ENCODE measurements at places on chromosomes 6 and 20. TPM values are rescaled to one million over a fixed set of nuclear protein-coding genes. Genes with fewer than 3 reads are reported as not detected.
A peak's percentile ranks its signal among the peaks of the same experiment; 100 is the strongest.

GRCh38 chr6:25645916-25646315 is 6.1 kb upstream of the SCGN start:
- DNase-seq, result no peak

- DNase-seq, result no peak
These were observed 57.8 kb upstream of the EDN1 start for GRCh38 chr6:12232339-12232738.

PRSS16 gene
- 32.9 TPM for total RNA-seq

GRCh38 chr6:150878347-150879213 is 13.1 kb downstream of the MTHFD1L start:
- DNase-seq, result no peak

SLC22A16 gene
- total RNA-seq, result not detected

KCNS1 gene
- 0.27 TPM for total RNA-seq

- DNase-seq, result no peak
These were observed 3.5 kb upstream of the SYNJ2 start for GRCh38 chr6:157978021-157978783.

GRCh38 chr20:7459083-7459482 is 481.2 kb downstream of the HAO1 start:
- DNase-seq, result no peak

DNA sequence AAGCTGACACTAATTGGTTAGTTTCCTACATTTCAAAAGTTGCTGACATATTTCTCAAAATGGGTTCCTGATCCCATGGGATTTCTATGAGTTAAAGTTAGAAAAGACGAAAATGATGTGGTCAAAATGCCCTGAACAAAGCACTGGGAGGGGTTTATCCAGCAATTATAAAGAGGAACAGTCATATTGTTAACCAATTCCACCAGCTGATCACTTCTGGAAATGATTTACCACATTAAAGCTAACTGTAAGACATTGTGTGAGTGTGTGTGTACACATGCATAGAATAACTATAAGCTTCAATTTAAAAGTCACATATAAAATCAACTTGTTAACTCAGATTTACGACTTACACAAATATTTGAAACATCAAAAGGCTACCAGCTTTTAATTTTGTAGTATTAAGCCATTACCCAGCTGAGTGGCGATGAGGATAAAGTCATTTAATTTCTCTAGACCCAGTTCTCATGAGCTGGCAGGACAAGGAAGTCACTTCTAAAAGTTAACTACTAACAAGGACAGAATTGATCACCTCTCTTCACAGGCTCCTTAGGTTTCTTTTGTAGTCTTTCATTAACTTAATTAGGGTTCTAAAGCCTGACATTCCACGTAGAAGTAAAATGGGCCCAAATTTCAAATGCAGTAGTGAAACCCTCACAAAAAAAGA is 40.4 kb downstream of the MAN1A1 start:
- no peak for DNase-seq

DNA sequence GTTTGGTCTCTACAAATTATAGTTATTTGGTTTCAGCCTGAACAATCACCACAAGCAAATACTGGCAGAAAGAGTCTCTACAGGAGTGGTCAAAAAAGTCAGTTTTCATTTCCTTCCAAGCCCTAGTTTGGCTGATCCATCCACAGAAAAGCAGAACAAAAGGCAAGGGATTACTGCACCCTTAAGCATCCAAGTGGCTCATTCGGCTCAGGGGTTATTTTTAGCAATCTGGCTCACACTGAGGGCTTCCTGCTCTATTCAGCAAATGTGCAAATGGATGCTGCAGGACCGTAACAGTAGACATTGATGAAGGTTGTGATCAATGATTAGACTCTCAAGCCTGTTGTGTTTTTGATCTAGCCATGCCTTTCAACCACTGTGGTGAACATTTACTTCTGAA is 62.2 kb upstream of the FABP7 start:
- DNase-seq, result no peak

SASH1 gene
- 19.6 TPM for total RNA-seq

DNA sequence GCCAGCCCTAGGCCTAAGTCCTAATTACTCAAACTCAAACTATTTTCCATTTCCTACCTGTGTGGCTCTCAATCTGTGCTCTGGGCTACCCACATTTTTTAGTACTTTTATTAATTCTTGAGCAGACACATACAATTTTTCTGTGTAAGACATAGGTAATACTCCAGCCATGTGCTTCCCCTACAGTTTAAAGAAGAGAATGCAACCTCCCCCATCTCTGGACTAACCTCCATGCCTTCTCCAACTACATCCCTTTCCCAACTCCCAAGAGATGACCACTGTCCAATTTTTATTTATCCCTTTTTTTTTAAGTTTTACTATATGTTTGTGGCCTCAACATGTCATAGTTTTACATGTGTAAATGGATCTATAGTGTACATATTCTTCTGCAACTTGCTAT is 5.8 kb downstream of the HMGN4 start:
- DNase-seq, result no peak

DNA sequence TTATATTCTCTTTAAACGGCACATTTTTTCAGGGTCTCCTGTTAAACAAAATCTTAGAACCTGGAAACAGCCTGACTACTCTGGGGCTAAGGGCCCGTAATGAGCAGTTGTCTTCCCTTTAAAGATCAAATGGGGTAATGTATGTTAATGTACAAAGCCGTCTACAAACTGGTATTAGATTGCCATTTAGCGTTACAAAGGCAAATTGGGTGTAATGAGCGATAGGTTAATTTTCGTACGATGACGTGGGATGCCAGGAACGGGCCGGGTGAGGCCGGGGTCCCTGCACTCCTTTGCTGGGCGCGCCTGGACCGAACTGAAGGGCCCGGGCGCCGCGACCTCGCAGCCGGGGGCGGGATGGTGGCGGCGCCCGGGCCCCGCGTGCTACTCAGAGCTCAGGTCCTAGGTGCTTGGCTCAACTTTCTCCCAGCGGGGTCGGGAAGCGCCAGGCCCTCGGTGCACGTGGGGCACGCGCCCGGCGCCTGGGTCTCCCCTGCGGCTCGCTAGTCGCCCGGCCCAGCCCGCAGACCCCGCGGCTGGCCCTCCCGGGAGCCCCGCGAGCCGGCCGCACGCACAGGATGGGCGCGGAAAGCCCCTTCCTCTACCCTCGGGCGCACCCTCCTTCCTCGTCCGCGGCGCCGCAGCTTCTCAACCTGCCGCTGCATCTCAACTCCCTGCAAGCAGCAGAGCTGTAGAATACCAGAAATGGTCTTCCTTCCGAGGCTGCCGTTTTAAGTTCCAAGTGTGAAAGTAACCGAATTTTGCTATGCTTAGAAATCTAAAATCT is 5.9 kb downstream of the NKX2-4 start:
- no peak for DNase-seq

RNF146 gene
- total RNA-seq, result 26.7 TPM

NINL gene
- 5.0 TPM for total RNA-seq

DNA sequence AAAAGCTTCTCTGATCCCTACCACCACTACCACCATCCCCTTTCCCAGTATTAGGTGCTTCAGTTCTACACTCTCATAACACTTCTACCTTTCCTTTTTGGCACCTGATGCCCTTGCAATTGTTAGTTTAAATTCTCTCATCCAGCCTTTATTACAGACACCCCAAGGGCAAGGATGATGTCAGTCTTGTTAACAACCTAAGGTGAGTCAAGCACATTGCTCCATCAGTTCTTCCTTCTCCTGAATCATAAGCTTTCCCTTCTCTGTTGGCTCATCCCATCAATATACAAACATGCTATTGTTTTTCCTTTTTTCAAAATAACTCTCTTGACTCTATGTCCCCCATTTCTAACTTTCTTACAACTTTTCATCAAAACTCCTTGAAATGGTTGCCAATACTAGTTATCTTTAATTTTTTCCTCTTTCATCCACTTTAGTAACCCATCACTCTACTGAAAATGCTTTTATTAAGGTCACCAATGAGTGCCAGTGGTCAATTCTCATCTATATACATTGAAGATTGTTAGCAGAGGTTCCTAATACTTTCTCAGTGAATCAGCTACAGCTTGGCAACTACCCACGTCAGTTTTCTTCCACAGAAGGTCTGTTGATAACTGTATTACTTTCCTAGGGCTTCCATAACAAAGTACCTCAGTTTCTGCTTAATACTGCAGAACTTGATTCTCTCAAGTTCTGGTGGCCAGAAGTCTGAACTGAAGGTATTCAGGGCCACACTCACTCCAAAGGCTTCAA is 97.1 kb upstream of the FLRT3 start:
- no peak for DNase-seq

- no peak for DNase-seq
These were observed 23.1 kb downstream of the VPS52 start for GRCh38 chr6:33248643-33248931.

DNA sequence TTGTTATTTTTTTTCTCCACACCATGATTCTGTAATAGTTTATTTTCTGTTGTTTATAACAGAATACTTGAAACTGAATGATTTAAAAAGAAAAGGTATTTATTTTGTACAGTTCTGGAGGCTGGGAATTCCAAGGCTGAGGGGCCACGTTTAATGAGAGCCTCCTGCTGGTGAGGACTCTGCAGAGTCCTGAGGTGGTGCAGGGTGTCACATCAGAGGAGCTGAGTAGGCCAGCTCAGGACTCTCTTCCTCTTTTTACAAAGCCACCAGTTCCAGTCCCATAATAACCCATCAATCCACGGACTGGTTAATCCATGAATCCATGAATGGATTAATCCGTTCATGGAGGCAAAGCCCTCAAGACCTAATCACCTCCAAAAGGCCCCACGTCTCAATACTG is 71.6 kb downstream of the TFAP2A start:
- DNase-seq, result no peak

GRCh38 chr6:161057103-161058091 is 65.8 kb downstream of the MAP3K4 start:
- DNase-seq, result no peak

GRCh38 chr6:36805917-36806316 is 33.3 kb downstream of the CPNE5 start:
- DNase-seq, result no peak

- DNase-seq, result no peak
These were observed 112.7 kb downstream of the GJA1 start for GRCh38 chr6:121548131-121548530.

GRCh38 chr6:11830105-11830504 is 51.5 kb upstream of the ADTRP start:
- DNase-seq, result no peak

- DNase-seq, result no peak
These were observed 753.6 kb downstream of the BCKDHB start for GRCh38 chr6:80860107-80860506.

DNA sequence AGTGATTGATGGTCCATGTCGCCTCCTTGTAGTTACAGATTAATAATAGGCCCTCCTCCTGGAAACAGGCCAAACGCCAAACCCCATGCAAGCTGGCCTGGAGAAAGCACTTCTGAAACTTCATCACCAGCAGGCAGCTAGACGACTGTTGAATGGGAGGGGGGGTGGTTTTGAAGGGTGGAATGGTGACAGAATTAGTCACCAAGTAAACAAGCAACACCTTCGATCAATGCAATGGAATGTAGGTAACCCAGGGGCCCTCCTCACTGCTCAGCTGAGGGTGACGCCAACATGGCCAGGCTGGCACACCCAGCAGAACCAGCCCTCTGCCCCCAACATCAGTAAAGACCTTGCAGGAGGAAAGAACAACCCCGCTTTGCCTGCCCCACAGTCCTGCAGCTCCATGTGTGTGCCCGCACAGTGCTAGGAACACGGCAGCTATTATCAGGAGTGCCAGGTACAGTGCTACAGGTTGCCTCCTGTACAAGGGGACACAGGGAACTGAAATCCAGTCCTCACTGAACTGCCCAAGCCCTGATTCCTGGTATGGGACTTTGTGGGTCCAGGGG is 2.7 kb downstream of the BCAS1 start:
- DNase-seq, result peak; percentile 93

CGA gene
- not detected for total RNA-seq

DNA sequence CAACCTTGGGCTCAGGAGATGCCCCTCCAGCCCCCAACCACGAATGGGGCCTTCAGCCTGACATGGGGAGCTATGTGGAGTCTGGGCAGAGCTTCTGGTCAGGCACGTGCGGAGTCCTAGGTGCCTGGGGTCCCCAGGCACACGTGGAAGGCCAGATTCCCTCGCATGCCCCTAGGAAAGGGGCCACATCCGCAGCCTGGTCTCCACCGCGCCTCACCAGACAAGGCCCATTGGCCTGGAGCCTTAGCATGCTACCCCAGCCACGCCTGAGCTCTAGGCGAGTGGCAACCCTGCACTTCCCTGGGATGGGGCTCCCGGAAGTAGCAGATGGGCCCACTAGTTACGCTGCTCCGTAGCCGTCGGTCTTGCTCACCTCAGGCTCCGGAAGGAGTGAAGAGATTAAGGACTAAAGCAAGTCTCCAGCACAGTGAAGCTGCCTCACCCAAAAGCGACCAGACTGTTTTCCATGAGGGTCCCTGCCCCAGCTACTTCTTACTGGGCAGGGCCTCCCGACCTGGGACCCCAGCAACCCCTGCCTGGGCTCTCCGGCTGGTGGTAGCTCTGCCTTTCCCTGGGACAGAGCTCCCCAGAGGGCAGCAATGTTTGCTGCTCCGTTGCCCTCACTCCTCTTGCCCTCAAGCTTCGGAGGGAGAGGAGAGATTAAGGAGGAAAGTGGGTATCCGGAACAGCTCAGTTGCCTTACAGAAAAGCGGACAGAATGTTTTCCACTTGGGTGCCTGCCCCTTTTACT is 93.2 kb upstream of the IMPG1 start:
- DNase-seq, result no peak

GRCh38 chr6:28336284-28337120 is 554 bp upstream of the ZSCAN31 start:
- peak; percentile 45 for DNase-seq

DNA sequence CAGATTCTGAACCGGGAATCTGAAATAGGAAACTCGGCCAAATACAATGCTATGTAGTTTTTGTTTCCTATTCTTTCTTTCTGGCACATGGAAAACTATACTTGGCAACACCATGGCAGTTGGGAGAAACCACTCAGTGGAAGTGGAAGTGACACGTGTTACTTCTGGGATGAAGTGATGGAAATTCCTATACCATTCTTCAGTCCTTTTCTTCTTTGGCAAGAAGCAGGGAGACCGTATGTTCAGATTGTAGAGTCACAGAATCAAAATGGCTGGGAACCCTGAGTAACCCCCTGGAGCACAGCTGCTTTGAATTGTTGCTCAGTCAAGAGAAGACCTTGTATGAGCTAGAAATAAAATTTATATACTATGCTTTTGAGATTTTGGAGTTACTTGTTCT is 18.8 kb upstream of the TINAG start:
- no peak for DNase-seq

KIF6 gene
- total RNA-seq, result 0.92 TPM

DNA sequence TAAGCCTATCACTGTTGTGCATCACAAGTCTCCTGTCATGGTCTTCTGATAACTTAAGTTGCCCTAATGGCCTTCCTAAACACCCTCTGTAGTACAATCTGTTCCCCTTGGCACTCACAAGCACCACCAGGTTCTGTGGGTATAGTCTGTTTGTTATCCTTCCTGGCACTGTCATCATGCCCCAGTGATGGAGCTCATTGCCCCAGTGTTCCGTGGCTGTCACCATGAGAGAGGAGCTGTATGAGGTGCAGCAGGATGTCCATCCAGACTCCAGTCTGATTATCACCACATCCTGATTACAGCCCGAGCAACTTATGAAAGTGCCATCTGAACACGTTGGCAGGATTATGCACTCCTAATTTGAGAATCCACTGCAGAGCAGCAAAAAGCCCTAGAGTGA is 380.1 kb downstream of the FRK start:
- no peak for DNase-seq

KLC4 gene
- 109 TPM for total RNA-seq
